Right atrium auricular region (tissue), 2 donors: ENCODE measurements at places on chromosomes 3 and 15.

DNA sequence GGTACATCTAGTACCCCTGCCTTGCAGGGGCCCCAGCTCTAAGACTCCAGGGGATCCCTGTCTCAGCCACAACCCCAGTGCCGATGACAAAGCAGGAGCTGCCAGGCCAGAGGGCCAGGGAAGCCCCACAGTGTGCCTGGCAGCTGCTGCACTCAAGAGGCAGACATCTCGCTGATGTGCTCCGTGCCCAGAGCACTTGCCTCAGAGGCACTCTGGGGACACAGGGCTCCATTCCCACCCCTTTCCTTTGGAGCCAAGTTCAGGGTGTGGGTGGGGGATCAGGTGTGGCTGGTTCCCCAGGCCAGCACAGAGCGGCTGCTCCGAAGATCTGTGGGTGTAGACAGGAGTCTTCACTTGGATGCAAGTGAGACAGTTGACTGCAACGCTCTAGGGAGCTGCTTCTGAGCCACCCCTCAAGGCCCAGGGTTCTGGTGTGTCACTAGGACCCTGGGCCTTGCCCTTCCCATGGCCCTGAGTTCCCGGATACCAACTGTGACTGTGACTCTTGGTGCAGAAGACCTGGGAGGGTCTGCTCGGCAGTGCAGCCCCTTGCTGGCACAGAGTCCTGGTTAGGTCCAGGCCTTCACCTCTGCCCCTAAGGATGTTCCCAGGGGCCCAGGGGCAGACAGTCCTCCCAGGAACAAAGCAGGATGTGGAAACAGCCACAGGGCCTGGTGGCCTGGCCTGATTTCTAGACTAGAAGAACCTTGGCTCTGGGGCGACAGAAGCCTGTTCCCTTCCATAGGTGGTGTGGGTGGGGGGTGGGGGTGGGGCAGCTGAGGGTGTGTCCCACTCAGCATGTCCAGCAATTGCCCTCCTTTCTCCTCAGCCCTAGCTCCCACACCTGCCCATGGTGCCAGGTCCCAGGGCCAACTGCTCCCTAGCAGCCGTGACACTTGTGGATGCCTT is 2.5 kb downstream of the NT5DC2 start:
- no peak for DNase-seq

DNA sequence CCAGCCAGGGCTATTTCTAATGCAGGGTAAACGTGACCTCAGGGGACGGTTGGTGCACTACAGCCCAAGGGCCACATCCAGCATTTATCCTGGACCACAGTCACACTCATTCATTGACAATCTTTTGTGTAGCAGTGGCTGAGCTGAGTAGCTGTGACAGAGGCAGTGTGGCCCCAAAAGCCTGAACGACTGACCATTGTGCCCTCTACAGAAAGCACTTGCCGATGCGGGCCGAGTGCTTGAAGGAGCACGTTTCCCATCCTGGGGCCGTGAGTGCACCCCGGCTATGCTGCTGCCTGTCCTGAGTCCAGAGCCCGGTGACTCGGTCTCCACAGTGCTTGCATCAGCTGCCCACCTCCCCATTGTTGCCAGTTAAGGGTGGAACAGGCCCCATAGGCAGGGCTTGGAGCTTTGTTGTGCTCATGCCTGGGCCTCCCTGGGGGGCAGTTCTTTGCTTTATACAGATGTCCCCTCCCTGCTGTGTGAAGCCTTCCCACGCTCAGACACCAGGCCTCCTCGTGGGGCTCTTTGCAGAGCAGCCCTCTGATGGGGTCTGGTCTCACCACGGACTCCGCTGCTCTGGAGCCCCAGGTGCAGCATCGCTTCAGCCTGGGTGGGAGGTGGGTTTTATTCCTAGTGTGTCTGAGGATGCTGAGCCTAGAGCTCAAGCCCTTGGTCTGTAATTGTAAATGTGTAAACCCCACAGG is 13.0 kb upstream of the SNRPA1 start:
- DNase-seq = no peak

DNA sequence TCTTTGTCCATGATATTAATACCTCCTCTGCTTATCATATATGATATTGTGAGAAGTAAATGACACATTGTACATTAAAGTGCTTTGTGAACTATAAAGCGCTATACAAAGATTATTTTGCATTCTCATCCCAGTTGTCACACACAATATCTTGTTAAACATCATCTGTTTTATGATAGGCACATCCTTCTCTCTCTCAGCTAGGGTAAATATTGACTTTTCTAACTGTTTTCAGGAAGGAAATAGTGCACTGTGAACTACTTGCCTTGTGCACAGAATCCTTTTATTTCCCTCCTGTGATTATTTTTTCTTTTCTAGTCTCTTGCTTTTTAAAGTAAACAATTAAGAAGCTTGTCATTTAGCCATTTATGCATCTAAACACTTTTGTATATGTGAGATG is 388.2 kb downstream of the LPP start:
- DNase-seq = no peak

- no peak for DNase-seq
These were observed 96.0 kb upstream of the TSC22D2 start for GRCh38 chr3:150312018-150312657.

- no peak for DNase-seq
These were observed 267.7 kb upstream of the LMCD1 start for GRCh38 chr3:8233938-8234337.
